ENCODE measurements at places on chromosomes 2 and 18. TPM values are rescaled to one million over a fixed set of nuclear protein-coding genes. Genes with fewer than 3 reads are reported as not detected.

The ANKRD30B gene
- not detected for polyA plus RNA-seq

The DNAJC5G gene
- not detected for polyA plus RNA-seq

The TYW5 gene
- polyA plus RNA-seq, result 5.8 TPM

The TRIM43 gene
- polyA plus RNA-seq, result not detected

The PARD6G gene
- 1.0 TPM for polyA plus RNA-seq

- H3K36me3 ChIP-seq, result peaks cover 3% of the 10 kb centered on the region
- H3K4me1 ChIP-seq, result no peaks in the 10 kb centered on the region
- H3K27me3 ChIP-seq, result no peaks in the 10 kb centered on the region
- H3K27ac ChIP-seq, result no peak overlapping the region
Measured at GRCh38 chr18:10558243-10558966, 32.6 kb downstream of the NAPG start.

- H3K4me1 ChIP-seq, result no peaks in the 10 kb centered on the region
- H3K4me3 ChIP-seq, result no peak overlapping the region
- no peaks in the 10 kb centered on the region for H3K36me3 ChIP-seq
- H3K27me3 ChIP-seq, result no peaks in the 10 kb centered on the region
- no peak overlapping the region for H3K27ac ChIP-seq
Measured at GRCh38 chr2:223306371-223306770, 254.4 kb downstream of the KCNE4 start.

DNA sequence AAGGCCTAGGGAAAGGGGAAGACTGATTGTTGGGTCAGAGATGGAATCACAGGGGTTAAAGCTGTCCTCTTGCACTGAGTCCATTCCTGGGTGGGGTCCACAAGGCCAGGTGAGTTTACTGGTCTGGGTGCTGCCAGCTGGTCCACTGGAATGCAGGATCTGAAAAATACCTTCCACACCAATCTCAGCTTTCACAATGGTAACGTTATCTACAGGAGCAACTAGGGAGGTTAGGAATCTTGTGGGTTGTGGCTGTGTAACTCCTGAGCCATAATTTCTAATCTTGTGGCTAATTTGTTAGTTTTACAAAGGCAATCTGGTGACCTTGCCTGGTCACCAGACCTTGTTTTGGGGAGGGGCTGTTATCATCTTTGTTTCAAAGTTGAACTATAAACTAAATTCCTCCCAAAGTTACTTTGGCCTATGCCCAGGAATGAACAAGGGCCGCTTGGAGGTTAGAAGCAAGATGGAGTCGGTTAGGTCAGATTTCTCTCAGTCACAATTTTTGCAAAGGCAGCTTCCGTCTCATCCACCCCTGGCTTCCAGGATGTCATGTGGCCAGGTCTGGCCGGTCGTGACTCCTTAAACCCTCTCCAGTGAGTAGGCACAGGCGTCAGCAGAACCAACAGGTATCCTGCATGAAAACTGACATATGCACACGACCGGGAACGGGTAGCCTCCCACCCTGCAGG lies 123.3 kb upstream of the SH3BP4 start:
- H3K36me3 ChIP-seq, result no peaks in the 10 kb centered on the region
- no peak overlapping the region for H3K27ac ChIP-seq
- H3K4me1 ChIP-seq, result peaks cover 6% of the 10 kb centered on the region
- no peak for DNase-seq
- no peaks in the 10 kb centered on the region for H3K27me3 ChIP-seq

GRCh38 chr18:5214583-5215351 lies 17.7 kb upstream of the AKAIN1 start:
- no peaks in the 10 kb centered on the region for H3K27me3 ChIP-seq
- DNase-seq, result no peak
- H3K4me1 ChIP-seq, result no peaks in the 10 kb centered on the region
- H3K27ac ChIP-seq, result no peak overlapping the region

DNA sequence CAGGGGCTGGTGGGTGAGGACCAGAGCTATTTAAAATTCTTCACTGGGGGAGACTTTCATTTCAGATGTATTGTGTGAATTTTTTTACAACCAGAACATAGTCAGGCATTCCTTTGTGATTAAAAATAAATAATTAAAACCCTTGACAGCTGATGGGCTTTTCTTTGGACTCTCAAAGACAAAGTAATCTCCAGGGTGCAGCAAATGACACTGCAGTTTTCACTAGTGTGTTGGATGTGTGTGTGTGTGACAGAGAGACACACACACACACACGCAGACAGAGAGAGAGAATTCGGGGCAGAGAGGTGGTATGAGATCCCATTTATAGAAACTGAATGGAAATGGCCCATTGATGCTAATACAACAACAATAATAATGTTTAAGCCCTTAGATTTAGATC lies 10.3 kb upstream of the GALNT14 start:
- no peak overlapping the region for H3K27ac ChIP-seq
- peaks cover 5% of the 10 kb centered on the region for H3K27me3 ChIP-seq
- no peak overlapping the region for H3K4me3 ChIP-seq

DNA sequence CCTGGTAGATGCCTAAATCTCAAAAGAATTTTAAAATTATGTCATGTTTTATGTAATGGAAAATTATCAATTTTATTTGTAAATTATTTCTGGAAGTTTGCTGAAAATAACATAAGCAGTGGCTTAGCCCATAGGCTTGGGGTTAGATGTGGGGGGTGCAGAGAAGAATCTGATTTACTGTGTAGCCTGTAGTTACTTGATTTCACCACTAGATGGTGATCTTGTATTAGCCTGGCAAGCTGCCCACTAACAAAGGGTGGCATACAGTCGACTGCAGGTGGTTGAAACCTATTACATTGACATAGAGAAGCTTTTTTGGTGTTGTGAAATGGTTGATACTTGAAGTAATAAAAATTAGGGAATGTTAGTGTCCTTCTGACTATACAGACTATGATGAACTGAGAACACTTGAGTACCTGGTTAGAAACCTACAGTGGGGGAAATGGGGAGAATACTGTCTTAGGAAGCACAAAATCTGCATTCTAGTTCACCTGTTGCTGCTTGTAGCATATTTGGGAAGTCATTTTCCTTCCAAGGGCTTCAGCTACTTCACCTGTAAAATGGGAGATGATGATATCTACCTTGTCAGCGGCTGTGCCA lies 191.0 kb upstream of the LHCGR start:
- H3K36me3 ChIP-seq, result no peaks in the 10 kb centered on the region
- no peaks in the 10 kb centered on the region for H3K27me3 ChIP-seq
- DNase-seq, result peak; percentile 39
- no peak overlapping the region for H3K27ac ChIP-seq

DNA sequence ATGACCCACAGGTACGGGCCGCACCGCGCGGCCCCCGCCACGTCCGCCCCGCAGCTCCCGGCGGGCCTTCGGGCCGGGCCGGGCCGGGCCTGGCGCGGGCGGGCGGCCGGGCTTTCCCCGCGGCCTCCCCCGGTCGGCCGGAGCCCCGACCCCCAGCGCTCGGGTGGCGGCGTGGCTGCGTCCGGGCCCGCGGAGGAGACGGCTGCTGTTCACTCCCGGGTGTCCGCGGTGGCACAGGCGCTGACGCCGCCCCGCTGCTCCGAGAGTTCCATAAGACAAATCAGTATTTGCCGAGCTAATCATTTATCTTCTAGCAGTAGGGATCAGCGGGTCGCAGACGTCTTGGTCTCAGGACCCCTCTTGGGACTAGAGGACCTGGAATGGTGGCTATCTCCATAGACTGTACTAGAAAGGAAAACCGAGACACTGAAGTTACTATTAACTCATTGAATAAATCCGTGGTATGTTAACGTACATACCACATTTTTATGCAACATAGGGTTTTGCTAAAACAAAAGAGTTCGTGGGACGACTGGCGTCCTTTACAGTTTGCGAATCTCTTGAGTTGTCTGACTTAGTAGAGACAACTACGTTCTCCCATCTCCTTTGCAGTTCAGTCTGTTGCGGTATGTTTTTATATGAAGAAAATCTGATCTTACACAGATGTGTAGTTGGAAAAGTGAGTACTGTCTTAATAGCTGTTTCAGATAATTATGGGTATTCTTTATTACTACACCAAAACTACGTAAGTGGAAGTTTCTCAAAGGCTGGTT lies 500 bp downstream of the LIMS1 start:
- peak overlapping the region; percentile 57 for H3K4me3 ChIP-seq
- no peaks in the 10 kb centered on the region for H3K36me3 ChIP-seq
- peaks cover 14% of the 10 kb centered on the region for H3K4me1 ChIP-seq
- no peaks in the 10 kb centered on the region for H3K27me3 ChIP-seq
- peak overlapping the region; percentile 88 for H3K27ac ChIP-seq
- DNase-seq, result peak; percentile 42

DNA sequence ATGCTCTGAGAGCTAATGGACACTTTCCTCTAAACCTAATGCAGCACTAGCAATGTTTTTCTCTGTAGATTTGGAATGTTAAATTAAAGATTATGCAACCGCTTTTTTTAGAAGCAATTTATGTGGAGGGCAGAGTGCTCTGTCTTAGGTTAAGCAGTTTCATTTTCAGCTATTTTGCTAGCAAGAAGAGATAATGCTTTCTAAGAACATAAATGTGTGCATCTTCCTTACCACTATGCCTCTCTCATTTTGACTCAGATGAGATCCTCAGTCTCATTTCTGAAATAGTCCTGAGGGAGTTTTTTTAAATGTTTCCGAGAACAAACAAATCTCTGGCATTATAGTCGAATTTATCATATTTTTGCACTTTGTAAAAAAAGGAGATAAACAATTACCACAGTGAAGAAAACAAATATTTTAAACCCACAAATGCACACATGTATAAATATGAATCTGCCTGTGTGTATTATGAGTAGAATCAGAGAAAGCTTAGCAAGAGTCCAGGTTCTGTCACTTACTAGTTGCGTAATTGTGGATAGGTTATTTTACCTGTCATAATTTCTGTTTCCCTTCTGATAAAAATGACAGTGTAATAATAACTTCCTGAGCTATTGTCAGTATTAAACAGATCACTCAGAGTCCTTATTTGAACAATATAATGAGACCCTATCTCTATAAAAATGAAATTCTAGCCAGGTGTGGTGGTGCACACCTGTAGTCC lies 207.7 kb upstream of the CRIM1 start:
- H3K4me3 ChIP-seq, result no peak overlapping the region
- no peak overlapping the region for H3K27ac ChIP-seq
- no peaks in the 10 kb centered on the region for H3K27me3 ChIP-seq
- no peaks in the 10 kb centered on the region for H3K36me3 ChIP-seq
- no peak for DNase-seq
- H3K4me1 ChIP-seq, result no peaks in the 10 kb centered on the region

- H3K4me3 ChIP-seq, result no peak overlapping the region
- DNase-seq, result no peak
- no peak overlapping the region for H3K27ac ChIP-seq
- H3K27me3 ChIP-seq, result no peaks in the 10 kb centered on the region
- peaks cover 5% of the 10 kb centered on the region for H3K4me1 ChIP-seq
- no peaks in the 10 kb centered on the region for H3K36me3 ChIP-seq
Measured at GRCh38 chr2:84697895-84698294, 181.6 kb downstream of the DNAH6 start.

DNA sequence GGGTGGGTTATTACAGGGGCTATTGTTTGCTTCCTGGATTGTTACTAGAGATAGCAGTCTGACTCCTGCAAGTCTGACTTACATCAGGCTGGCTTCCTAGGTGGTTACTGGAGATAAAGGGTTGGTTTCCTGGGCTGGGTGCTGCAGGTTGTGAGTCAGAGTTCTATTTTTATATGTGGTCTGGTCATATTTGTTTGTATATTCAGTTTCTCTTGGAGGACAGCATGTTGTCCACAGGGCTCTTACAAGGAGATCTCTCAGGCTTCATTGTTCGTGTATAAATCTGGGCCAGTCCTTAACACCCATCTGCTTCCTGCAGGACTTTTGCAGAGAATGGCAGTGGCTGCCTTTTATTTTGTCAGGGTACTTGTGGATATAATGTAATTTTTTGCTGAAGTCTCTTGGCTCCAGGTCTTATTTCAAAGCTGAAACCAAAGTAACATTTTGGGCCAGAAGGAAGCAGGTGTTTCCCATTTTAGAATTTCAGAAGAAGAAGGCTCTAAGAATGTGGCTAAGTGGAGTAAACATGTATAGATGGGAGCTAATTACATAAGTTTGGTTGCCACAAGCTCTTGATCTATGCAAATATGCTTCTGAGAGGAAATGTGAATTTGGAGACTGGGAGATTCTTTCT lies 65.9 kb upstream of the SLC16A14 start:
- H3K27me3 ChIP-seq, result no peaks in the 10 kb centered on the region
- no peak overlapping the region for H3K4me3 ChIP-seq
- H3K36me3 ChIP-seq, result no peaks in the 10 kb centered on the region
- no peak overlapping the region for H3K27ac ChIP-seq
- H3K4me1 ChIP-seq, result peaks cover 6% of the 10 kb centered on the region
- peak; percentile 71 for DNase-seq

GRCh38 chr2:9164112-9164608 lies 42.5 kb upstream of the ASAP2 start:
- H3K27ac ChIP-seq, result no peak overlapping the region
- H3K27me3 ChIP-seq, result no peaks in the 10 kb centered on the region
- no peaks in the 10 kb centered on the region for H3K36me3 ChIP-seq
- no peak overlapping the region for H3K4me3 ChIP-seq

DNA sequence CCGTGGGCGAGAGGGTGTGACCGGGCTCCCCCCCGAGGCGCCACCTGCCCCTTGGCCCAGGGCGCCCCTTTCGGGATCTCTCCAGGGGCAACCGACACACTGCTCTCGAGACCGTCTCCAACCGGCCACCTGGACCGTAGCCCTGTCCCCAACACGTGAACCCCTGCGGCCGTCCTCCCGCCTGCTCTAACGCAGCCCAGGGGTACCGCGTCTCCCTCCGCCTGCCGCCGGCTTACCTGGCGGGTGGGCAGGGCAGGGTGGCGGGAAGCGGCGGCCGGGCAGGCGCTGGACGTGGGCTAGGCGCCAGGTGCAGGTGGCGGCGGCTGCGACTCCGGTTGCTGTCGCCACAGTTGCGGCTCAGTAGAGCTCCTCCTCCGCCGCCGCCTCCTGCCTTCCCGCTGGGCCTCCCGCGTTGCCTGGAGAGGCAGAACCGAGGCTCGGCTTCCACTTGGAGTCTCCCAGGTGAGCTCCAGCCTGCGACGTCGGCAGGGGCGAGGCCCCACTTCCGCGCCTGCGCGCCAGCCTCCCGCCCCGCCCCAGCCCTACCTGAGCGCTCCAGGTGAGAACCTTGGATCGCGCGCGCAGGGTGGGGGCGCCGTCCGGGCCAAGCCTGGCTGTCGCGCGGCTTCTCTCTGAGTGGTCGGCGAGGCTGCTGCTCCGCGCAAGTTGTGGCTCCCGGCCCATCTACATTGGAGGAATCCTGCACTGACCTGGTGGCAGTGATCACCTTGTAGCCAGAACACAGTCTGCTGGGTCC lies at the start of gene GALNT3:
GALNT3 (minus strand) TSS at position 469 of the 757 bp plus-strand sequence. CDS start 23,547 bp downstream, outside the sequence.
- no peak within 1 kb of the TSS for H3K27ac ChIP-seq
- DNase-seq, result no peak
- no peaks in the 10 kb centered on the region for H3K4me1 ChIP-seq
- H3K4me3 ChIP-seq, result peak within 1 kb of the TSS; percentile 32

DNA sequence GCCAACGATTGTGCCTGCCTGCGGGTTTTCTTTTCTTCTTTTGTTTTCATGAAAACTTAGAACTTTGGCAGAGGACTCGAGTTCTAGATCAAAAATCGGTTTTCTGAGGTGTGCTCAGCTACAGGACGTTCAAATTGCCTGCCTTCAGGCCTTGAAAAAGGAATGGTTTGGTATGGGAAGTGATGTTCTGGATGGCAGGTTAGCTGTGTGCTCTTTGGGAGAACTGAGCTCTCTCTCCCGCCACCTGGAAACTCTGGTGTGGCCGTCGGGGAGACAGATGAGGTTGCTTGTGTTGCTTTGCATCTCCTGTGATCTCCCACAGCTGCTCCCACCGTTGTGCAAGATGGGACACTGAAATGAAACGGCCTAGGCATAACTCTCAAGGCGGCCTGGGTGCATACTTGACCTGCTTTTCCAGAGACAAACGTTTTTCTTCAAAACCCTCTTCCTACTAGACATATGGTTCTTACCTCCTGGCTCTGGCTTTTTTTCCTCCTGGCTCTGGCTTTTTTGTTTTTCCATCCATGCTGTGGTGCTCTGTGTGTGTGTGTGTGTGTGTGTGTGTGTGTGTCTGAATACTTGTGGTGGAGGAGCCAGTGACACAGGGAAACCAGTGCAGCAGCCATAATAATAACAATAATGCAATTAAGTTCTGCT lies 2.0 kb downstream of the FMNL2 start:
- no peaks in the 10 kb centered on the region for H3K36me3 ChIP-seq
- no peaks in the 10 kb centered on the region for H3K27me3 ChIP-seq
- peak overlapping the region; percentile 70 for H3K27ac ChIP-seq
- peak overlapping the region; percentile 76 for H3K4me3 ChIP-seq
- no peaks in the 10 kb centered on the region for H3K4me1 ChIP-seq
